ENCODE measurements at places on chromosomes 11 and 22.

- no peak for DNase-seq
Measured at GRCh38 chr22:35620624-35621251, 3.6 kb upstream of the MB start.

GRCh38 chr11:36356201-36356600 is 60.1 kb downstream of the PRR5L start:
- no peak for DNase-seq

DNA sequence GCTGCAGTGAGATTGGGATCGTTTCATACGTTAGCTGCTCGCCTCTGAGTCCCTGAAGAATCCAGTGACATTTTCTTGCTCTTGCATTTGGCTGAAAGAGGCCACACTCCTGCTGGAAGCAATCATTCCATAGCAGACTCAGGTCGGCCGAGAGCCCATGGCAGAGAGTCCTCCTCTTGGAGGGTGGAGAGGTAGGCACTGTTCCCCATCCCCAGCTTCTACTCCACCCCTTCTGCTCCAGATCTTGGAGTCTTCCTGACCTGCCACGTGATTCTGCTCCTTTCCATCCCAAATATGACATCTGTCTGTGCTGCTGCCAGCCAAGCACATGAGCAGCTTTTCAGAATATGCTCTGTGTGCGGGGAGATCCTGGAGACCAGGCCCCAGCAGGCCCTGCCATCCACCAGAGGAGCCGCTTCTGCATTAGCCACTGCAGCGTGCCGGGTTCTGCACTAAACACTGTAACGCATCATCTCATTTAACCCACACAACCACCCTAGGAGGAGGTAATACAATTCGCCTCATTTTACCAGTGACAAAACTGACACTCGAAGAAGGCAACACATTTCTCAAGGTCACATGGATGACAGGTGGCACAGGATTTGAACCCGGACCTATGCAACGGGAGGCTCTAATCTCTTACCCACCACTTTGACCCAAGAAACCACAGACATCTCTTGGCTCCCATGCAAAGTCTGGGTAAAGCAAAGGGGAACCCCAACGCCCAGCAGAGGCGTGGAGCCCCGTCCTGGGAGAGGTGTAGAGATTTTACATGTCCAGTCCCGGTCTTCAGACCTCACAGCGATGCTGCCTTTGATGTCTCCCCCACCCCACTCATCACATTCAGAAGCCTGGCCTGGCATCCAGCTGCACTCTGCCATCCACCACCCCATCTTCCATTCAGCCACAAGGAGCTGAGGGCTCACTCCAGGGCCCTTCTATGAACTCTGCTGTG is 78.8 kb downstream of the FEZ1 start:
- DNase-seq: no peak

GRCh38 chr22:18156878-18157713 is 7.1 kb downstream of the USP18 start:
- DNase-seq: no peak

DNA sequence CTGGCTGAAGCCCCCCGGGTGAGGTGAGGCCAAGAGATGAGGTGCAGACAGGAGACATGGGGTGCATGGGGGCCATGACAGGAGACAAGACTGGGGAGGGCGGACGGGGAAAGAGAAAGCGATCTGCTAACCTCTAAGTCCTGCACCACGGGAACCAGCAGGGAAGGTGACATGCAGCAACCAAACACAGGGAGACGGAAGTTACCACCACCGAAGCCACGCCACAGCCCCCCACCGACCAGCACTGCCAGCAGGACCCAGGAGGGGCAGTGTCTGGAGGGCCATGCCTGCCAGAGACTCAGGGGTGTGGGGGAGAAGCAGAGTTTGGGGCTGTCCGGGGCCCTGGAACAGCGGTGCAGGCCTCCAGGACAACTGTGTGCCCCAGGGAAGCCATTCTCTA is 14.1 kb upstream of the RASL10A start:
- DNase-seq: no peak

GRCh38 chr11:126595560-126595959 is 240.1 kb downstream of the ST3GAL4 start:
- DNase-seq: no peak

- no peak for DNase-seq
Measured at GRCh38 chr11:64208086-64208795, 1.7 kb downstream of the FERMT3 start.

DNA sequence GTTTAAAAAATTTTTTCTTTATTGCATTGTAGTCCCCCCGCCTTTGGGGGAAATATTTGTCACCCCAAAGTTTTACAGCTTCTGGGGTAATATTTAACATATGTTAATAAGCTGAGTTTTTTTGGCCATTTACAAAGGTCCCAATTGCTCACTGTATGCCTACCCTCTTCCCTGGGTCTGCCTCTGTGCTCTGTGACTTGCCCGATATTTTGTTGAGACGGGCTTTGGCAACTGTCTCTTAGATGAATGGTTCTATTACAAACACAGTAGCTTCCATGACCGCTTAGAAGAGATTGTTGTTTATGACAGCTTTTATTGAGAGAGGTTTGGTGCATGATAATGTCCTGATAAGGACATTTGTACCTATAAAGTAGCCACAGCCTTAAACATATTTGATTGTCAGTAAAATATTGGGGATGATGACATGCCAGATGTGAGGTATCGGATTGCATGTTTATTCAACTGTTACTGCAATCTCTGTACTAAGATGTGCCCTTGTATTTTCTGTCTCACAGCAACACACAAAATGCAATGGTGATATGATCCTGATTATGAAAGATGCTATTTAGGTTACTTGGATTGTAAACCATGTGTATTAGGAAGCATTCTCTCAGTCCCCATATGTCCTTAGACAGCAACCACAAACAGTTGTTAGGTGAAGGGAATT is 103.1 kb downstream of the TEAD1 start:
- no peak for DNase-seq

DNA sequence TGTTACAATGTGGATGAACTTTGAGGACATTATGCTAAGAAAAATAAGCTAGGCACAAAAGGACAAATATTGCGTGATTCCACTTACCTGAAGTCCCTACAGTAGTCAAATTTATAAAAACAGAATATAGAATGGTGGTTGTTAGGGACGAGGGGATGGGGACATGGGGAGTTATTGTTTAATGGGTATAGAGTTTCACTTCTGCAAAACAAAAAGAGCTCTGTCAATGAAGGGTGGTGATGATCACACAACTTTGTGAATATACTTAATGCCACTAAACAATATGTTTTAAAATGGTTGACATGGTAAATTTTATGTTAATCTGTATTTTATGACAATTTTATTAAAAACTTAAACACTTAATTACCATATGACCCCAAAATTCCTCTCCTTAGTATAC is 26.1 kb downstream of the INTS4 start:
- DNase-seq: no peak

DNA sequence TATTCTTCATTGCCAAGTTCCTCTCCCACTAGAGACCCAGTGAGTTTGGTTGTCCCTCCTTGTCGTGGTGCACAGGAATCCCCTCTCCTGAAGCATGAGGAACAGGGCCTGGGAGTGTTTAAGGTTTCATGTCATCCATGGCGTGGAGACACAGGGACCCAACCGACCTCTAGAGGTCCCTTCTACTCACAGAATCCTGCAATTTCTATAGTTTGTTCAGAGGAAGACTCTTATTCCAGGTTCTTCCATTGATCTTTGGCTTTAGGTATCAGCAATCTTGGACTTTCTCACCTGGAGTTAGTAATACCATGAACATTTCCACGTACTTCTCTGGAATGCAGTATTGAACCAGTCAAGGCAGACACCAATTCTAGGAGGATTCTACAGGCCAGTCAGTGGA is 548.2 kb downstream of the NTM start:
- DNase-seq: no peak

GRCh38 chr11:75872887-75873416 is 57.9 kb downstream of the UVRAG start:
- DNase-seq: no peak

DNA sequence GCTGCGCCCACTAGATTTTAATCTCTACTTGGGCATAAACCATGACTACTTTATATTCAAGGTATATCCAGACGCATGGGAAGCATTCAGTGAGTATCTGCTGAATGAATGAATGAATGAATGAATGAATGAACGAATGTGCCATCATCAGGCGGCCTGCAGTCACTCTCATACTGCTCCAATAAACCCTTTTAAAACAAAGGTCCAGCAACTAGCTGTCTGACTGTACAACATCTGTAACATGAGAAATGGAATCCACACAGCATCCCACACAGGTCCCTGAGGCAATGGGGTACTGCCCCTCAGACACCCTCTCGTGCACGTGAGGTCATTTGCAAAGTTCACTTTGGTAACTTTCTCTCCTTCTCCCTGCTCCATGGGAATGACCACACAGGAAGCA is 147.5 kb downstream of the LARGE1 start:
- DNase-seq: no peak

GRCh38 chr11:40119661-40120060 is 1339.8 kb downstream of the LRRC4C start:
- DNase-seq: no peak

- DNase-seq: no peak
Measured at GRCh38 chr11:113446112-113446511, 29.1 kb downstream of the DRD2 start.

DNA sequence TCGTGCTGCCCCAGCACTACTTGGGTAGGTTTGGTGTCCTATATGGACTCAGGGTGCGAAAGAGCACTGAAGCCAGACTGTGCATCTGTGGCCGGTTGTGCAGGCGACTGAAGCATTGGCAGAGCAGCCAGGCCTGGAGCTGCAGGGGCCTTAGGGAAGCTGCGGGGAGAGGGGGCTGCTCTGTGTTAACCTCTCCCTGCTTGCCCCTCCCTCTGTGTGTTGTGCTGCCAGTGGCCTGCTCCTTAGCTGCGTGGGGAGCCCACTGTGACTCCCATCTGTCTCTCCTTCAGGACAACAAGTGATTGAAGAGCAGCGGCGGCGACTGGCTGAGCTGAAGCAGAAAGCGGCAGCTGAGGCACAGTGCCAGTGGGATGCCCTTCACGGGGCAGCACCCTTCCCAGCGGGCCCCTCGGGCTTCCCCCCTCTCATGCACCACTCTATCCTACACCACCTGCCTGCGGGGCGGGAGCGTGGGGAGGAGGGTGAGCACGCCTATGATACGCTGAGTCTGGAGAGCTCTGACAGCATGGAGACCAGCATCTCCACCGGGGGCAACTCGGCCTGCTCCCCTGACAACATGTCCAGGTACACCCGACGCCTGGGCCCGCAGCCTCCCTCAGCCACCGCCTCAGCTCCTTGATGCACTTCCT is 34.3 kb downstream of the TREH start:
- DNase-seq: no peak

- peak; percentile 92 for DNase-seq
Measured at GRCh38 chr11:46295312-46296058, 18.0 kb downstream of the CREB3L1 start.

DNA sequence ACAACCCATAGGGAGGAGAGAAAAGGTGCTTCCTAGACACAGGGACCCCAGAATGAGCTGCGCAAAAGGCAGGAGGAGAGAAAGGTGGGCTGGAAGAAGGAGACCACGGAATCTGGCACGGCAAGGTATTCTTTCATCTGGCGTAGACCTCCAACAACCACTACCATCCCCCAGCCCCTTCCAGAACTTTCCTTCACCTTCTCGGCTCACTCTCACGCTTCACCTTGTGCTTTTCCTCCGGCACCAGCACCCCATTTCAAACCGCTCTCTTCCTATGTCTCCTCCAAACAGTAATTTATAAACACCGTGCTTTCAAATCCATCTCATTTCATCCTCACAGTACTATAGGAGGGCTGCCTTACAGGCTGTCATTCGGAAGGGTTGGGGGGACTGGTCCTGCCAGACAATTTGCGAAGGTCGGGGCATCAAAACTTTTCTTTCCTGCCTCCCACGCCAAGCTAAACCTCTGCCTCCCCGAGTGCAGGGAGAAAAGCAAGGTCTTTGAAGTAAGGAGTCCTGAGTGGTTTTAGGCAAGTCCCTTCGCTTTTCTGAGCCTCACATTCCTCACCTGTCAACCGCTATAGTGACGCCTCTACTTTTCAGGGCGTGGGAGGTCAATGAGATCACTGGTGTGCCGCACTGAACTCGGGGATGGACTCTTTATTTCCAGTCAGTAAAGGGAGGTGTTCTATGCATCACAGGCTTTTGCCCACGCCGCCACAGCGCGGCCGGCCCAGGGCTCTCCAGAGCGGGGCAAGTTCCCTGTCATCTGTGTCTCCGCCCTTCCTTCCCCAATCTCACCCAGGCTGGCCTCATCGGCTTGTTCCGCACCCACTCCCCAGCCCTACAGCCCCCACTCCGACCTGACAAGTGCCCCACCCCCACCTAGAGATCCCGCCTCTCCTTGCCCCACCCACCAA is 800 bp downstream of the KCTD21 start:
- peak; percentile 43 for DNase-seq

- no peak for DNase-seq
Measured at GRCh38 chr11:134801570-134801969, 389.5 kb upstream of the B3GAT1 start.

GRCh38 chr11:73375830-73376159 is 404 bp upstream of the RELT start:
- DNase-seq: no peak

- no peak for DNase-seq
Measured at GRCh38 chr11:96366024-96366423, 23.0 kb upstream of the MAML2 start.

- DNase-seq: no peak
Measured at GRCh38 chr11:76512851-76513653, 68.2 kb downstream of the EMSY start.

GRCh38 chr11:44634401-44635281 is 69.2 kb downstream of the CD82 start:
- DNase-seq: no peak

- no peak for DNase-seq
Measured at GRCh38 chr11:43646767-43647166, 33.8 kb upstream of the HSD17B12 start.

DNA sequence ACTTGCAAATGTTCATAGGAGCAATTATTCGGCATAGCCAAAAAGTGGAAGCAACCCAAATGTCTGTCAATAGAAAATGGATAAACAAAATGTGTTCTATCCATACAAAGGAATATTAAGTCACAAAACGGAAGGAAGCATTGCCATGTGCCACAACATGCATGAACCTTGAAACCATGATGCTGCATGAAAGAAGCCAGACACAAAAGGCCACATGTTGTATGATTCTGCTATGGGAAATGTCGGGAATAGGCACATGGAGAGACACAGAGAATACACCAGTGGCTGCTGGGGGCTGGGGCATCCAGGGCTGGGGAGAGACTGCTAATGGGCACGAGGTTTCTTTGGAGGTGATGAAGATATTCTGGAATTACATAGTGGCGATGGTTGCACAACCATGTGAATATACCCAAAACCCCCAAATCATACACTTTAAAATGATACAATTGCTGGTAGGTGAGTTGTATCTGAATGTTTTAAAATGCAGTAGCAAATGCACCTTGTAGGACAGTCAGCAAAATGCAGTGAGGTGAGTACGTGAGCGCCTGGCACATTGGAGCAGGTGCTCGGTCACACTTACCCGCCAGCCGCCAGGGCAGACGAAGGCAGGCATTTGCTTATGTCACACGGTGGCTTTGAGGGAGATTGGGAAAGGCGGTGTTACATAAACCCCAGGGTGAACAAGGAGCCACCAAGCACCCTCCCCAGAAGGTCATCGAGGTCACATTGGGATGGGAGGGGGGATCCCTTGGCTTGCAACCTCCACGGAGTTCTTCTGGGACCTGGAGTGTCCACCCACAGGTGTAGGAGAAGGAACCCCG is 6.3 kb upstream of the OSM start:
- DNase-seq: no peak
